ENCODE measurements at places on chromosomes 12 and 14. TPM values are rescaled to one million over a fixed set of nuclear protein-coding genes. Genes with fewer than 3 reads are reported as not detected.

- DNase-seq = no peak
These were observed 27.5 kb downstream of the A2ML1 start for GRCh38 chr12:8849876-8850275.

GRCh38 chr12:100778967-100779590 lies 15.5 kb upstream of the ANO4 start:
- no peak for DNase-seq

DNA sequence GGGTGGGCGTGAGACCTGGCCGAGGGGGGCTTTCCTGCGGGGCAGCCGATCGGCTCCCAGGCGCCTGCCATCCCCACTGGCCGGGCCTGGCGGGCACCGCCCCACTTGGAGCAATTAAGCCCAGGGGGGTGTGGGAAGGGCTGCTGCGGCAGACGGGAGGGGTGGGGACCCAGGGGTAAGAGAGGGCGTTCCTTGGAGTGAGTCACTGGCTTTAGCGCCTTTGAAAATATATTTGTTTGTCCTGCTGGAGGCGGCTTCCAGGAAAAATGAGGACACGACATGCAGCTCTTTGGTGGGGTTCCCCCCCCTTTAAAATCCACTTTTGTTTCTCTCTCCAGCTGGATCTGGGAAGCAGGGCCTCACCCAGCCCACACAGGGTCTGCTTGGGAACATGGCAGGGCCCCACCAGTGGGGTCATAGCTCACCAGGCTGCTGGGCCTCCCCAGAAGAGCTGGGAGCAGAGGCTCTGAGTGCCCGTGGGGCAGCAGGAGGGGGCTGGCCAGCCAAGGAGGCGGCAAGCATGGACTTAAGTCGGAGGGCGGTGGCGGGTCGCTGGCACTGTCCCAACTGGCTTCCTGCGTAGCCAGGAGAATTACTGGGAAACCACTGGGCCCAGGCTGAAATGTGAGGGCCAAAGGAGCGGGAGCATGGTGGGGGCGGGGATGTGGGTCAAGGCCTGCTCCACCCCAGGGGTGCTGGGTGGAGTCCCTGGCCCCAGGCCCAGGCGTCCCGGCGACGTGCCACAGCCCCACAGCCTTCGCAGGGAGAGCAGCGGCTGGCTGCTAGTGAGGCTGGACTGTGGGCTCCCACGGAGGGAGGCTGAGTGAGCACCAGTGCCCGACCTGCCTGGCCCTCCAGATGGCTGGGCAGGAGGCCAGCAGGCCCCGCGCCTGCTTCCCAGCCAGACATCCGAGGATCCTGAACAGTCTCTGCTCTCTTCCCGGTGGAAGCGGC lies 128.0 kb downstream of the RFLNA start:
- DNase-seq = peak; percentile 93

- peak; percentile 96 for DNase-seq
These were observed at the start of gene IPO8 for GRCh38 chr12:30695199-30696102. IPO8 (minus strand) TSS chr12:30695869; CDS start chr12:30695647, 222 bp downstream.

Gene LRP1-AS
- total RNA-seq = not detected

- DNase-seq = no peak
These were observed 232.1 kb downstream of the MSRB3 start for GRCh38 chr12:65510584-65511050.

DNA sequence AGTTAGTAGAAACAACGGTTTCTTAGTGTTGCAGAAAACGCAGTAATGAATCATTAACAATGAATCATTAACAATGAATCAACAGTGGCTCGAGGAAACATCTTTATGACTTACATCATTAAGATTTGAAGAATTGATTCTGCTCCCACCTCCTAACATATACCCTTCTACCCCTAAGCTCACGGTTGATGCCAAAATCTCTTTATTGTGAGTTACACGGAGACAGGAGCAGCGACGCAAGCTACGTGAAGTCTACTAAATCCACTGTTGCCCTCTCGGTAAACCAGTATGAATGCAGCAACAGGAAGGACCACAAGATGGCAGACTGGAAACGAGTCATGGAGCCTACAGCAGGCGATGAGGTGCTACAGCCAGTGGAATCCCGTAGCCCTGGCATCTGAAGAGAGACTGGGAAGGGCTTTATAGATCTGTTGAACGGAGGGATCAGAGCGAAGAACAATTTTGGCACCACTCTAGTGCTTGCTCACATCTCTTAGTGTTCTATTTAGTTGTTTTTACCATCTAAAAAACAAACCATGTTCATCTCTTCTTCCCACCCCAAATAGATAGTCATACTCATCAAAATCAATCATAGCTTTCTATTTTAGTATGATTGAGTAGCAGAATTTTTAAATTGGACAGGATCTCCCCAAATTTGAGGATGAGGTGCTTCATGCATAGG lies 332.7 kb downstream of the DUSP6 start:
- peak; percentile 65 for DNase-seq

Gene OR6C3
- not detected for total RNA-seq

- no peak for DNase-seq
These were observed 91.8 kb upstream of the KCNA1 start for GRCh38 chr12:4817880-4818279.

DNA sequence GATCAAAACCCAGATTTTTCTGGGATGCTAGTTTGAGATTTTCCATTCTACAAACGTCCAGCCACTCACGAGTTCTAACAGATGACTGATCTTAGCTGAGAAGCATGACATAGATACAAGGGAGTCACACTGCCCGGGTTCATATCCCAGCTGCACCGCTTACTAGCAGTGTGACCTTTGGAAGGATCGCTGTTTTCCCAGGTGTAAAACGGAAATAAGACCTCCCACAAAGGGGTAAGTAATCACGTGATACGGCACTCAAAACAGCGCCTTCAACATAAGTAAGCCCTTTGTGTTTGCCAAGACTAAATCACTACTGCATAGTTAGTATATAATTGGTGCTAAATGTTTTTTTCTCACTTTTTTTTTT lies 624 bp upstream of the PWP1 start:
- DNase-seq = no peak

GRCh38 chr14:69620981-69621380 lies 9.6 kb downstream of the SUSD6 start:
- no peak for DNase-seq

- no peak for DNase-seq
These were observed 121.3 kb upstream of the IGF1 start for GRCh38 chr12:102601621-102602020.

Measured in upper lobe of right lung (tissue), 1 donor.